ENCODE measurements at places on chromosomes 11 and 22.

DNA sequence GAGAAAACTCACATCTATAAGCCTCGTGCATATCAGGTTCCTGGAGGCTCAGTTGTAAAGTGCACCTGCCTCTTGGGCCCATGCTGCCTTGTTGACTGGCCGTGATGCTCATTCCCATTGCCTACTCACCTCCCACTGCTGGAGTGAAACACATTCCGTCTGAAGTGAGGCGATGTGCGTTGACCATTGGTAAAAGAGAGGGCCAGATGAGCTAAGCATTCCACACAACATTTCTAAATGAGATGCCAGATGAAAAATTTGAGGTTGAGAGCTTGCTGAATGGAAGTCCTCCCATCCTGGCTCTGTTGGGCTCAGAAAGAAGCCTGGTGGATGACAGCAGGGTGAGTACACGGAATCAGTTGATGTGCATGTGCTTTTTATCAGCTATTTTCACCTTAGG is 8.6 kb upstream of the ADAMTS15 start:
- no peak for DNase-seq

GRCh38 chr11:28697920-28698827 is 590.0 kb downstream of the METTL15 start:
- no peak for DNase-seq

- no peak for DNase-seq
Observed at GRCh38 chr11:46690702-46691101, 9.7 kb downstream of the ARHGAP1 start.

DNA sequence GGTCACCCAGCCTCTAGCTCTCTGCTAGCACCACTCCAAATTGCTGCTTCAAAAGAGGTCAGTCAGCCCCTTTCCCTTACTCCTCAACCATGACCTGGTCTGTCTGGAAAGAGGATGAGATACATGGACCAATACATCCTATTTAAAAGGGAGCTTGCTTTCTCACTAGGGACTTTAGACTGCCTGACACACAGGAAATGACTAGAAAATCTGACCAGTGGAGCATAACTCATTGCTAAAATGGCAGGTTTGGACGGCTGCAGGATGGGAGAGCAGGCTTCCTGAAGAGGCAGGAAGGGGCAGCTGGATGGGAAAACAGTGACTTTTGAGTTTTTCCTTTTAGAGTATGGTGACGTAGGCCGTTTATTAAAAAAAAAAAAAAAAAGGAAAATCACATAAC is 25.3 kb downstream of the STIM1 start:
- no peak for DNase-seq

DNA sequence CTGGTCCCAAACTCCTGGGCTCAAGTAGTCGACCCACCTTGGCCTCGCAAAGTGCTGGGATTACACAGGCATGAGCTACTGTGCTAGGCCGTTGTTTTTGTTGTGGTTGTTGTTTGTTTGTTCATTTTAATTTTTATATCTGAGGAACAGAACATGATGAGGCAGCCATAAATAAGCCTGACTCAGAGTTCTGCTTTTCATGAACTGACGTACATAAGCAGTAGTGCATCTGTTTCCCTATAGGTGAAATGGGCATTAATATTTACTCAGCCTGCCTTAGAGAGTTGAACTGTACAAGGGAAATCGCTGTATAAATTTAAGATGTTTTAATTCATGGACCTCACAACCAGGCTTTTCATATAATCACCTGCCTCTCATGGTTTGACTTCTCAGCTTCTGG is 80.5 kb downstream of the PDHX start:
- DNase-seq = no peak

- no peak for DNase-seq
Observed at GRCh38 chr22:37910890-37911672, 5.0 kb downstream of the MICALL1 start.

GRCh38 chr11:111933872-111934271 is 3.3 kb upstream of the DIXDC1 start:
- DNase-seq = no peak

- no peak for DNase-seq
Observed at GRCh38 chr22:42811459-42811858, 45.6 kb downstream of the ARFGAP3 start.

DNA sequence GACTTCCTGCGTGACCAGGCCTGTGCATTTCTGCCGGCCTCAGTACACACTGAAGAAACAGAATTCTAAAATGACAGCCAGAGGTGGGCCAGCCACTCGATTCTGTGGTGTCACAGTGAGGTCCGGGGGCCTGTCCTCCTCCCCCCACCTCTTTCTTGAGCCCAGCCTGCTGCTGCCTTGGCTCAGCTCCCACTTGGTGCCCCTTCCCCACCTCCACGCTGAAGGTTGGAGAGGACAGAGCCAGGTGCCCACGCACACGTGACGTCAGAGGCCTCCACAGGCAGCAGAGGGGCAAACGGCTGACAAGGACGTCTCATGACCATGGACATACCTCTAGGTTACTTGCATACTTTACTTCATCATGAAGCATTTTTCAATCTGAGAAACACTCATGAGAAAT is 78.0 kb upstream of the SHANK2 start:
- no peak for DNase-seq

GRCh38 chr11:14036469-14036868 is 73.9 kb downstream of the SPON1 start:
- no peak for DNase-seq

DNA sequence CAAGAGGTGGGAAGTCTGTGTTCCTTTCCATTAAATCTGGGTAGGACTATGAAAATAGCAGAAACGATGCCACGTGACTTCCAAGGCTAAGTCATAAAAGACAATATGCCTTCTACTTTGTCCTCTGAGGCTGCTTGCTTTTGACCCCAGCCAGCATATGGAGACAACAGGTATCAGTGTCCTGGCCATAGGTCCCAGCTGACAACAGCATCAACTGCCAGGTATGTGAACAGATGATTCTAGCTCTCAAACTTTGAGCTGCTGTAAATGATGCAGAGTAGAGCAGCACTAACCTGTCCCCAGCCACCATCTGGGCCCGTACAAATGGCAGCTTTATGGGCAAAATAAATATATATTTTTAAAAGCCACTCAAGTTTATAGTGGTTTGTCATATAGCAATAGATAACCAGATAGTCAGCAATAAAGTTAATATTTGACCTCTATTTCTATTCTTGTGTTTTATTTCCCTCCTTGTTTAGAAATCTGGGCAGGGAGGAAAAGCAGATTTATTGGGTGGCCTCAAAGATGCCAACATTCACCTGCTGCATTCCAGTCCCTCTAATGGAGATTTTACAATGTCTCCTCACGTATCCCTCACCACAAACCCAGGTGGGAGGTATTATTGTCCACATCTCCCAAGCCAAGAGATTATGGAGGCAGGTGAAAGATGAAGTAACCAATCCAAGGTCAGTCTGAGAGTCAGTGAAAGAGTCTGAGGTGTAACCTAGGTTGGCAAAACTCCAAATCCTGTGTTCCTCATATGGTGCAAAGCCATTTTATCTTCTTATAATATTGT is 209.6 kb upstream of the LARGE1 start:
- DNase-seq = no peak

GRCh38 chr11:11555208-11555607 is 66.6 kb downstream of the GALNT18 start:
- DNase-seq = no peak
